Non-pigmented ciliary epithelial cell (primary cell): ENCODE measurements at places on chromosomes 7 and 10.
A peak's percentile ranks its signal among the peaks of the same experiment; 100 is the strongest.

- DNase-seq = no peak
Observed at GRCh38 chr7:11727864-11728263, 104.1 kb downstream of the THSD7A start.

- DNase-seq = no peak
Observed at GRCh38 chr7:16753932-16754855, 639 bp downstream of the TSPAN13 start.

DNA sequence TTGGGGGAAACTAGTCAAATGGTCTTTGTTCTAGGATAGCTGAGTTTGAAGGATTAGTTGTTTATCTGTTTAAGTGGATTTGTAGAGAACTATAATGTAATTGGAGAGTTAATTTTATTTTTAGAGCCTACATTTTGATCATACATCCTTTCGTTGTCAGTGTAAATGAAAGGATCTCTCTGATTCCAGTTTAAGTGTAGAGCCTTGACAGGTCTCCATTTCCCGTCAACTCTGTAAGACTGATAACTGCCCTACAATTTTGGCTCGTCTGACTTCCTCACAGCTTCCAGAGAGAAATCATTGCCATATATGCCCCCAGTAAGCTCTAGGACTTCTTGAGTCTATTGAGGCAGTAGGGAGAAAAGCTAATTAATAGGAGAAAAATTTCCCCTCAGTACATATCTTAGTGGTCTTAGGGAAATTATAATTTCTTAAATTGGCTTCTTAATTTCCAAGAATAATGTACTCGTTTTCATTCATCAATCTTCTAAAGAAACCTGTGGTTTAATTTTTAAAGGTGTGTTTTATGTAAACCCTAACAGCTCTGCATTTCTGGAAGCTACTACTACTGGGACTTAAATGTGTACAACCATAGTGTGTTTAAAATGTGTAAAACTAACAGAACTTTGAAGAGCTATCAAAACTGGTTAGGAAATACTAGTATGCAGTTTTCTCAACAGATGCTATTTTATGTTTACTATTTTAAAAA lies 3.8 kb downstream of the KMT2E start:
- DNase-seq = no peak

DNA sequence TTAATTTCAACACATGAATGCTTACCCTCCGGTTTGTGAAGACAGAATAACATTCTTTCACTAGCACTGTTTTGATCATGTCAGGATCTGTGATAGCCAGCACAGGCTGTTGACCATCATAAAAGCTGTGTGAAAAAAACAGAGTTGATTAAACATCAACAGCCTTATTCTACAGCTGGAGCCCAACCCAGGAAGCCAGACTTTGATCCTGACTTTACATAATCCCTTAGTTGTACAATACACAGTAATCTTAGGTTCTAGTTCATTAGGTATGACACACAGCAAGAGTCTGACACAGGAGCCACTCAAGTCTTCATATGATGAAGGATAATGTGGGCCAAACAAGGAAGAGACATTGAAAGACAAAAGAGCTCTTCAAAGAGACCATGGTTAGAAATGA lies 11.4 kb downstream of the CYP3A4 start:
- no peak for DNase-seq

GRCh38 chr10:104045151-104046089 lies 40.3 kb downstream of the COL17A1 start:
- peak; percentile 43 for DNase-seq

DNA sequence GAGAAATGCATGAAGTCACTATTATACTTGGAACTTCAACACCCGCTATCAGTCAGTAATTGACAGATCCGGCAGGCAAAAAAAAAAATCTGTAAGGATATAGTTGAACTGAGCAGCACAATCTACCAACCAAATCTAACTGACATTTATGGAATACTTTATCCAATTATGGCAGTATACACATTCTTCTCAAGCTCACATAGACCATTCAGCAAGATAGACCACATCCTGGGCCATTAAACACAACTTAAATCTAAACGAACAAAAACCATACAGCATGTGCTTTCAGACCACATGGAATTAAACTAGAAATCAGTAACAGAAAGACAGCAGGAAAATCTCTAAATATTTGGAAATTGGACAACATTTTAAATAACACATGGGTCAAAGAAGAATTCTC lies 112.7 kb downstream of the MPP7 start:
- DNase-seq = no peak

DNA sequence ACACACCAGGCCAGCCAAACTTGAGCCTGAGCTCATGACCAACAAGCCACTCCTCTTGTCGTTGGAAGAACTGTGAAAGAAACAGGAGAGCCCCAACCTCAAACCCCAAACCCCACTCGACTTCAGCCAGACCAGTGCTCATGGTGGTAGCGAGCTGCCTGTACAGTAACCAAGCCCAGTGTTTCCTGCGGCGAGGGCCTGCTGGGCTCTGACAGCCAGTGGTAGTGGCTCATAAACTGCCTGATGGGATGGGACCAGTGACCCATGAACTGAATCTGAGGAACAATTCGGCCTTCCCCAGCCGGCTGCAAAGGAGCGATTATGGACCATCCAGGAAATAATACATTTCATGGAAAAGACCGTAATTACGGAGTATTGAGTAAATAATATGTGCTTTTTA lies 191.9 kb downstream of the RPS24 start:
- no peak for DNase-seq

GRCh38 chr7:125465527-125465926 lies 535.9 kb upstream of the POT1 start:
- no peak for DNase-seq

- no peak for DNase-seq
Observed at GRCh38 chr10:77380191-77380590, 257.4 kb downstream of the KCNMA1 start.

DNA sequence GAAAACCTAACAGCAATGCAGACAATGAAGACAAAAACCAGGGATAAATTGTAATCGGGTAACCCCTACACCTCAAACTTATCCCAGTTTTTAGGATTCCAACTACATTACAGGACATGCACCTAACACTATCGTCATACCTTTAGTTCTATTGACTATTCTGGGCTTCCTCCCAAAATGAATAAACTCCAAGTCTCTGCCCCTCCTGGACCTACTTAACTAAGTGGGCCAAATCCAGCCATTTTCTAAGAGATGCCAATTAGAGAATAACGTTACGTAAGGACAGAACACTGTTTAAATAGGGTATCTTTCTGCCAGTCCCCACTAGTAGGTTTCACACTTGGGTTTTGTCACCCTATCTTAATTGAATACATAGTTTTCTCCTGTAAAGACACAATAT lies 253.1 kb upstream of the MKLN1 start:
- no peak for DNase-seq

DNA sequence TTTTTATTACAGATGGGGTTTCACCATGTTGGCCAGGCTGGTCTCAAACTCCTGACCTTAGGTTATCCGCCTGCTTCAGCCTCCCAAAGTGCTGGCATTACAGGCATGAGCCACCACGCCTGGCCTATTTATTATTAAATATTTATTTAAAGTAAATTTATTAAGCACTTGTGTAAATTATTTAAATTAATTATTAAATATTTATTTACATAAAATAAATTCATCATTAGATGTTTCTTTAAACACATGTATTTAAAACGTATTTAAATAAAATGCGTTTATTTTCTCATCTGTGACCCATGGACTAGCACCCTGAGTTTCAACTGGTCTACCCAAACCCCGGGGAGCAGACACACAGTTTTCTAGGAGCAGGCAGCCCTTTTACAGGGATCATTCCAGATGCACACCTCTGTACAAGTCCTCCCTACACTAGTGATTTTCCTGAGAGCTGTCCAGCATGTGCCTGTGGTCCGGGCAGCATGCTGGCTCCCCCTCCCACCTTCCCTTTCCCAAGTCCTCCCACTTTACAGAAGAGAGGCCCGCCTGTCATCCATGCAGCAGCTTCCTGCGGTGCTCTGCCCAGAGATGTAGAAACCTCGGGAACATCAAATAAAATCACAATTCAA lies 89.2 kb upstream of the ATP6V0A4 start:
- no peak for DNase-seq

- no peak for DNase-seq
Observed at GRCh38 chr10:123854498-123854897, 37.1 kb downstream of the CPXM2 start.

- no peak for DNase-seq
Observed at GRCh38 chr10:132449811-132450181, 52.8 kb downstream of the PWWP2B start.

- no peak for DNase-seq
Observed at GRCh38 chr7:108711611-108712010, 141.9 kb downstream of the DNAJB9 start.

DNA sequence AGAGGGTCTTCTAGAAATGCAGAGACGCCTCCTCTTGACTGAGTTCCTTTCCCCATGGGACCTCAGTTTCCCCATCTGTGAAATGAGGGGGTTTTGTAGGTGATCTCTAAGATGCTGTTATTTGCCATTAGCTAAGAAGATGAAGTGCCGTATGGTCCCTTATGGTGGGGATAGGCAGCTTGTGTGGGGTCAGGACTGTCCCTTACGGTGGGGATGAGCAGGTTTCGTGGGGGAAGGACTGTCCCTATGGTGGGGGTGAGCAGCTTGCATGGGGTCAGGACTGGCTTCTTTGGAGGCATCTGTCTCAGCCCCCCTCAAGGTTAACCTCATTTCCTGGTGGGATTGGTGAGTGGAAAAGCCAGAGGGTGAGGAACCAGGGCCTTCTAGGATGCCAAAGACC lies 148.3 kb upstream of the GPR26 start:
- DNase-seq = no peak

- DNase-seq = no peak
Observed at GRCh38 chr7:25926009-25926408, 226.0 kb upstream of the NFE2L3 start.

DNA sequence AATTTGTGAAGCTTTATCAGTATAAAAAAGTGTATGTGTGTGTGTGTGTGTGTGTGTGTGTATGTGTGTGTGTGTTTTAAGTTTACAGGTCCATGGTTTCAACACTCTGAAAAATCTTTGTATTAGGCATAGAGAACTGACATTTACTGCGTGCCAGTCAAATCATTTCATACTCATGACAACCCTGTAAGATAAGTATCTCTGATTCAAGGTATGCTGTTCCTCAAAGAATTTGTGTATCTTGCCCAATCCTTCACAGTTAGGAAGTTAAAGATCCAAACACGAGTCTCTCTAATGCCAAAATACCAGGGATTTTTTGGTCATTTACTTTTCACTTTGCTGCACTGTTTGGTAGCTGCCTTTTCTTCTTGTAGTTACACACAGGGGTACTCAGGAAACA lies 1121.3 kb upstream of the AUTS2 start:
- no peak for DNase-seq
